ENCODE measurements at places on chromosomes 7 and 10.

DNA sequence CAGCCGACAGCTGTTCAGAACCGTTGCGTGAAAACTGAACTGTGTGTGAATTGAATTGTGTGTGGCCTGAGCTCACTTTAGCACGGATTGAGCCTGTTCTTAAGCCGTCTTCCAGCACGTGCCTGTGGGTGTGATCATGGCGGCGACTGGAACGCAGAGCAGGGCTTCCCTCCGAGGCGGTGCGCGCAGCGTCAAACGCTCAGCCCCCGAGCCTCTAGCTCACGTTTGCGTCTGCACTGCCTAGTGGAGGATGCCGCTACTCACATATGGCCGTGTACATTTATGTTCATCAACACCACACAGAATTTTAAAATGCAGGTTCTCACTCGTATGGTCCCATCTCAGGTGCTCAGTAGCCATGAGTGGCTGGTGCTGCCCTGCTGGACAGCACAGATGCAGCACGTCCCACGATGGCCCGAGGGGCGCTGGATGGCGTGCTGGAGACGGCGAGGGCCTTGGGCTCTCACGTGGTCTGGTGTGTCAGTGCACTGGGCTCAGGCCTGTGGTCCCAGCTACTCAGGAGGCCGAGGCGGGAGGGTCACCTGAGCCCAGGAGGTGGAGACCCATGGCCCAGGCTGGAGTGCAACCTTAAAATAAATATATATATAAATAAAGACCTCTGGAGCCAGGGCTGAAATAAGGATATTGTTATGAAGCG lies 22.0 kb downstream of the SUN1 start:
- H3K4me3 ChIP-seq: no peak overlapping the region
- no peak overlapping the region for H3K27ac ChIP-seq
- H3K36me3 ChIP-seq: peaks cover 23% of the 10 kb centered on the region
- H3K4me1 ChIP-seq: no peaks in the 10 kb centered on the region
- no peaks in the 10 kb centered on the region for H3K27me3 ChIP-seq

- DNase-seq: no peak
- peaks cover under 1% of the 10 kb centered on the region for H3K27me3 ChIP-seq
- H3K4me3 ChIP-seq: no peak overlapping the region
- H3K4me1 ChIP-seq: no peaks in the 10 kb centered on the region
- H3K36me3 ChIP-seq: no peaks in the 10 kb centered on the region
Observed at GRCh38 chr7:43576241-43576640, 6.7 kb upstream of the STK17A start.

DNA sequence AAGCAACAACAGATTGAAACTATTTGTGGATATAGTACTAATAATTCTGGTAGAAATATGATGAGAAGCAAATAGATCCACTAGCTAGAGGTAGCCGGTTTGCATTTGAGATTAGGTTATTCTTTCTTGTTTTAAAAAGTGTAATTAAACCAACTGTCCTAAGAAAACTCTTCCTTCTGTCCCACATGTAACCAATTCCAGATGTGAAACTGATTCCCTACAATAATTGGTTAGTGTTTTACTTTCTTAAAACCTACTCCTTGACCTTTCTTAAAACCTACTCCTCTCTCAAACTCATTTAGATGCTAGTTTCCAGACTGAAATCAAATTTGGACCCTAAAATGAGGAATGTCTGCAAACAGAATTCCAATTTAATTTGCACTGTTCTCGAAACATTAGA lies 521.5 kb downstream of the SUGCT start:
- peaks cover 3% of the 10 kb centered on the region for H3K36me3 ChIP-seq
- no peaks in the 10 kb centered on the region for H3K4me1 ChIP-seq
- DNase-seq: no peak
- no peak overlapping the region for H3K4me3 ChIP-seq
- no peak overlapping the region for H3K27ac ChIP-seq

DNA sequence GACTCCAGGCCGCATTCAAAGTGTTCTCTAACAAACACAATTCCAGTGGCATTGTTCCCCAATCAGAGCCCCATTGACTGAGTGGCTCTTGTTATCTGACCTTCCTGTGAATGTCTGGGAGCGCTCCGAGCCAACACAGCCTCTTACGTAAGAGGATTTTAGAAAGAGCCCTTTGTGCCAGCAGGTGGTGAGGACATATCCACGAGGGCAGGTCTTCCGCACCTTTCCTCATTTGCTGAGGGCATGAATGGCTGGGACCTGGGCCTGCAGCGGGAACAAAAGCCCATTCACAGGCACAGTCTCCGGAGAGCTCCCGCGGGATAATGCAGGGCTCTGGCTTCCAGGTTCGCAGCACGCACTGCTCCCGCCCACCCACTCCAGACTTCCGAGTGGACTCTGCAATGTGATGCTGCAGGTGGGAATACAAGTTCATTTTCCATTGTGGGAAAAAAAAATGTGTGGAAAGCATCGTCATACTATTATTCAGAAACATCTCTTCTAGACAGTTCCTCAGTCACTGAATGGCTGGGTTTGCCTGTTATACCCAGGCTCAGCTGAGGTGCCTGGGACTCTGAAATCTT lies 295.0 kb upstream of the IGFBP3 start:
- no peaks in the 10 kb centered on the region for H3K27me3 ChIP-seq
- DNase-seq: no peak
- H3K4me1 ChIP-seq: no peaks in the 10 kb centered on the region
- no peak overlapping the region for H3K4me3 ChIP-seq
- H3K36me3 ChIP-seq: no peaks in the 10 kb centered on the region
- no peak overlapping the region for H3K27ac ChIP-seq

- no peaks in the 10 kb centered on the region for H3K36me3 ChIP-seq
- H3K27ac ChIP-seq: no peak overlapping the region
- DNase-seq: peak; percentile 0
- no peaks in the 10 kb centered on the region for H3K27me3 ChIP-seq
Observed at GRCh38 chr10:46551701-46552525, 4.5 kb downstream of the GPRIN2 start.
